ENCODE measurements at places on chromosomes 5 and 9. TPM values are rescaled to one million over a fixed set of nuclear protein-coding genes. Genes with fewer than 3 reads are reported as not detected.

Gene VLDLR
- 7.3 TPM for total RNA-seq

Gene TPPP
- total RNA-seq = not detected

Gene SPINK6
- not detected for total RNA-seq

Gene DPM2
- total RNA-seq = 65.1 TPM

Gene CCL21
- total RNA-seq = not detected

Gene NEK6
- 32.5 TPM for total RNA-seq

Gene TEK
- not detected for total RNA-seq

Gene SHISAL2B
- total RNA-seq = not detected

Gene LTC4S
- total RNA-seq = 0.88 TPM

Gene SNX2
- 33.8 TPM for total RNA-seq

Gene PRUNE2
- 0.50 TPM for total RNA-seq

Gene PCDHGA10
- total RNA-seq = 0.21 TPM

Gene SARDH
- total RNA-seq = 0.54 TPM

Gene IL9
- not detected for total RNA-seq

Gene LOX
- 0.05 TPM for total RNA-seq

Gene KCNV2
- total RNA-seq = not detected

Gene HAVCR2
- total RNA-seq = 70.0 TPM

Gene OR13C4
- total RNA-seq = not detected

Gene GEMIN5
- 47.5 TPM for total RNA-seq

Gene NRG2
- 0.07 TPM for total RNA-seq

Gene ARSI
- total RNA-seq = not detected

Gene PPIC
- total RNA-seq = not detected

Gene SPINK13
- total RNA-seq = not detected

Gene PCDHB11
- not detected for total RNA-seq

Gene TRMT10B
- 13.2 TPM for total RNA-seq

Gene TMEM174
- total RNA-seq = not detected

Gene FYB1
- total RNA-seq = 93.7 TPM

Gene EIF4EBP3
- total RNA-seq = 13.8 TPM

Gene ATG12
- total RNA-seq = 31.7 TPM

Gene CD14
- 0.31 TPM for total RNA-seq

Gene WNK2
- total RNA-seq = 2.7 TPM

Gene SOWAHA
- 0.59 TPM for total RNA-seq

Gene ANKRD33B
- 21.7 TPM for total RNA-seq

Gene ACTBL2
- total RNA-seq = not detected

Gene ICE1
- 35.6 TPM for total RNA-seq

Gene CHSY3
- not detected for total RNA-seq

Gene SHLD3
- 5.1 TPM for total RNA-seq

Gene CDH18
- not detected for total RNA-seq

Gene SPINK4
- not detected for total RNA-seq

Gene AFAP1L1
- not detected for total RNA-seq

Gene KCNMB1
- not detected for total RNA-seq

Gene SAXO1
- total RNA-seq = not detected

Gene CD74
- total RNA-seq = 325 TPM

Gene BAAT
- 0.07 TPM for total RNA-seq

Gene TAL2
- total RNA-seq = not detected

Gene CLIC3
- total RNA-seq = not detected

Gene ST6GALNAC4
- total RNA-seq = 28.0 TPM
